Vein endothelial cell (primary cell): ENCODE measurements at places on chromosomes 2 and 18. TPM values are rescaled to one million over a fixed set of nuclear protein-coding genes. Genes with fewer than 3 reads are reported as not detected.

Gene ANKRD30BL
- not detected in 2 replicates for total RNA-seq

Gene CCDC150
- 6.2 and 10.3 TPM in 2 replicates for total RNA-seq

Gene LDAH
- total RNA-seq = 11.4 and 30.0 TPM in 2 replicates

Gene VSNL1
- not detected in 2 replicates for total RNA-seq

Gene TUBA4B
- total RNA-seq = not detected in 2 replicates

Gene EVX2
- not detected in 2 replicates for total RNA-seq

Gene DYNAP
- total RNA-seq = not detected in 2 replicates

Gene GULP1
- 22.2 and 26.4 TPM in 2 replicates for total RNA-seq

Gene CD8A
- total RNA-seq = not detected in 2 replicates

Gene MC2R
- total RNA-seq = not detected in 2 replicates

Gene FBXO48
- 0.33 and 0.48 TPM in 2 replicates for total RNA-seq

Gene KLF7
- total RNA-seq = 28.4 and 33.5 TPM in 2 replicates

Gene C2orf80
- not detected in 2 replicates for total RNA-seq
